ENCODE measurements at places on chromosomes 7 and 10.

DNA sequence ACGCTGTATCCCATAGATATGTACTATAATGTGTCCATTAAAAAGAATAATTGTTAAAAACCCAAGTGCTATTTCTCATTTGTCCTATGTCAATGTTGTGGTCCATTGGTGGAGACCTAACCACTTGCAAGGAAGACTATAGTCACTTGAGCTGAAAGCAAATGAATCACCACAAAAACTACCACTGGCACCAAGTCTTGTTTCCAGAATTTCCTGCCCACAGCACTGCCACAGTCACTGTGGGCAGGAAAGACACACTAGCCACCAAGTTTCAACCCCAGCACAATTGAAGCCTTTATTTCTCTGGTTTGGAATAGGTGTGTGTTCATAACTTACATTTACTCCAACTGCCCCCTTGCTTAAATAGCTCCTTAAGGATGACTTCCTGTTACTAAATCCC, 12.4 kb downstream of the DIP2C start:
- DNase-seq = no peak

DNA sequence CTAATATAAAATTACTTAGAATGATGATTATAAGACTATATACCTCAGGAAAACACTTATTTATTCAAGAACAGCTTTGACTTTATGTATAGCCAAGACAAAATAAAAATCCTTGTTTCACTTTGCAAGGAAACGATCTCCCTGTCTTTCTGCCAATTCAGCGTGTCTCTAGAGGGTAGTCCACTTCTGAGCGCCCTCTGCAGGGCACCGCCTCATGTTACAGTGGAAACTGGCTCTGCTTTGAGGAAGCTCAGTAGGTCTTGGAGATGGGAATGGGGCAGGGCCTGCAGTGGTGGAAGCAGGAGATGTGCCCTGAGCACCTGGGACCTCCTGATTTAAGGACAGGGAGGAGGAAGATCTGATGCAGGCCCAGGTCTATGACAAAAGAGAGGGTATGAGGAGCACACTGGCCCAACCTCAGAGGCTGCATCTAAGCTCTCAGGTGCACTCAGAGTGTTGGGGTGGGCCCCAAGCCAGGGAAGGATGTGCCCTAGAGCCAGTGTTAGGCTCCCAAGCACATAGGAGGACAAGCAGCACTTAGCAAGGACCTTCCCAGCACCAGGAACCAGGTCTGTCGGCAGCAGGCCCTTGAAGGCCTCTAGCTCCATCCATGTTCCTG, 481.0 kb downstream of the TNS3 start:
- DNase-seq = no peak

GRCh38 chr10:103840740-103841070, 14.7 kb downstream of the SH3PXD2A start:
- DNase-seq = no peak

GRCh38 chr7:64672414-64672813, 6.5 kb downstream of the ZNF107 start:
- no peak for DNase-seq

- DNase-seq = no peak
These were observed 292.5 kb upstream of the ZNF32 start for GRCh38 chr10:43940898-43941837.

DNA sequence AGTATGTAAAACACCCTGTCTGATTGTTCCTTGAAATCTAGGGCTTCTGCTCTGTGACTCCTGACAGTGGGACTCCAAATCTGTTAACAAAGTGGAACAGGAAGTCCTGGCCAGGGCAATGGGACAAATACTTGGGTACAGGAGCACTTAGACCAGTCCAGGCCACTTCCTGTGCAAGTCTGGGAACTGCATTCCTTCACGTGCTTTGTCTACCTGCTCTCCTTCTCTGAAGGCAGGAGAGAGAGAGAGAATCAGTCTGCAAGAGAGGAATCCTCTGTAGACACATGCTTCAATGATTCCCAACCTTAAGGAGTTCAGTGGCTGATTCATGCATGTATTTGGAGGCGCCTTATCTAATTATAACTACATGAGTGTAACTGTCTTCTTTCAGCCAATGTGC, 530.2 kb downstream of the GATA3 start:
- no peak for DNase-seq

- no peak for DNase-seq
These were observed 233.0 kb downstream of the DIP2C start for GRCh38 chr10:456486-456885.

- no peak for DNase-seq
These were observed 20.8 kb downstream of the OGDHL start for GRCh38 chr10:49741108-49741995.

DNA sequence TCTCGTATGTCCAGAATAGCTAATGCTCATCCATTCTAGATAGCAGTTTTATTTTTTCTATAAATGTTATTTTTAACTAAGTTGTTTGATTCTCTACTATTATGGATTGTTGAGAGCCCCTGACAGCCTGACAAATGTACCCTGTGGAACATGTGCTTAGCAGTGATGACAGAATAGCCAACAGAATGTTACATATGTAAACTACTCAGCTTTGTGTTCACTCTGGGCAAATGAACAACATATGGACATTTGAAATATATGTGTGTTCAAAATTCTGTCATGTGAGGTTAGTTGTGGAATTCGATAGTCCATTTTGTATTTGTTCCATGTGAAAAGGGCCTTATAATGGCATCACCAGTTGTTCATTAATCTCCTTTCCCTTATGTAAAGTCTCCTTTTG, 199.7 kb downstream of the EXOC4 start:
- no peak for DNase-seq

- no peak for DNase-seq
These were observed 26.0 kb upstream of the GLI3 start for GRCh38 chr7:42262964-42263363.

GRCh38 chr7:6451224-6451705, 3.5 kb upstream of the DAGLB start:
- DNase-seq = no peak

- DNase-seq = no peak
These were observed 269.2 kb downstream of the BAMBI start for GRCh38 chr10:28946479-28946878.

GRCh38 chr7:133976140-133976539, 151.0 kb upstream of the LRGUK start:
- no peak for DNase-seq

DNA sequence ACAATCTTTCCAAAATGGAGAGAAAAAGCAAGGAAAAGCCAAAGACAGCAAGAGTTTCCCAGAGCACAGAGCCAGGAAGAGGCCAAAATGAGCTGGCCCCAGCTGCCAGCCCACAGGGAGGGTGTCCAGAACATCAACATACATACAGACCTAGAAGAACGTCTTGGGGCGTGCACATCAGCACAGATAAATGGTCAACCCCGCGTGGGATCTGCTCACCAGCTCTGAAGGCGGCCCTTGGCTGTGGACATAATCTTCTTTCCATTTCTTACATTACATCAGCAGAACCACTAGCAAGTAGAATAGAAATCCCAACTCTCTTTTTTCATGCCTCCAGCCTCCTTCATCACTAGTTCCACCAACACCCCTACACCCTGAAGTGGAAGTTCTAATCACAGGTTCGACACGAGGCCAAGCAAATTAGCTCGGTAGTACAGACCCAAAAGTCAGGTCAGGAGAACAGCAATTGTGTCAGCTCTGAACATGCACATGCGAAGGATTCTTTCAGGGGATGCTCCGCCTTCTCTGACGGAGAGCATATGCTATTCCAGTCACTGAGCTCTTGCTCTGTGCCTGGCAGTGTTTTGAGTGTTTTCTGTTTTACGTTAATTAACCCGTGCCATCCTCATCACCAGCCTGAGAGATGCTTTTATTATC, 16.4 kb downstream of the SH3PXD2A start:
- DNase-seq = no peak

GRCh38 chr10:60175441-60175971, 214.2 kb downstream of the ANK3 start:
- DNase-seq = no peak

DNA sequence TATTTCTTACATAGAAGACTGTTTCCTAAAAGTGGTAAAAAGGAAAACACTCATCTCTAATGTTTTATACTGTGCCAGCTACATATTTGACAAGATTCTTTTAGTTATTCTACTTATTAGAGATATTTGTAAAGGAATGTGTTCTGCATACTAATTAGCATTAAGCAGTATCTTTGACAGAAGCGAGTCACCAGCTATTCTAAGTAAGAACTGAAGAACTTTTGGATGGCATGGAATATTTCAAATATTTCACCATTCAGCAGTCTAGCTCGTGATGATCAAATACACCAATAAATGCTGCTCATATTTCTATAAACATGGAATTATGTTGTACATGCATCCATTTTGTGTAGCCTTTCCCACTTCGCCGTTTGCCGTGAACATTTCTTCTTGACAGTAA, 241.6 kb upstream of the TCF7L2 start:
- no peak for DNase-seq

- DNase-seq = no peak
These were observed 81.0 kb downstream of the KIAA1549 start for GRCh38 chr7:138900035-138900828.

- no peak for DNase-seq
These were observed 203.2 kb downstream of the ANK3 start for GRCh38 chr10:60186315-60187071.

- no peak for DNase-seq
These were observed 90.0 kb downstream of the TFEC start for GRCh38 chr7:115940460-115941060.

- DNase-seq = no peak
These were observed 12.2 kb downstream of the CCDC6 start for GRCh38 chr10:59894114-59894513.

DNA sequence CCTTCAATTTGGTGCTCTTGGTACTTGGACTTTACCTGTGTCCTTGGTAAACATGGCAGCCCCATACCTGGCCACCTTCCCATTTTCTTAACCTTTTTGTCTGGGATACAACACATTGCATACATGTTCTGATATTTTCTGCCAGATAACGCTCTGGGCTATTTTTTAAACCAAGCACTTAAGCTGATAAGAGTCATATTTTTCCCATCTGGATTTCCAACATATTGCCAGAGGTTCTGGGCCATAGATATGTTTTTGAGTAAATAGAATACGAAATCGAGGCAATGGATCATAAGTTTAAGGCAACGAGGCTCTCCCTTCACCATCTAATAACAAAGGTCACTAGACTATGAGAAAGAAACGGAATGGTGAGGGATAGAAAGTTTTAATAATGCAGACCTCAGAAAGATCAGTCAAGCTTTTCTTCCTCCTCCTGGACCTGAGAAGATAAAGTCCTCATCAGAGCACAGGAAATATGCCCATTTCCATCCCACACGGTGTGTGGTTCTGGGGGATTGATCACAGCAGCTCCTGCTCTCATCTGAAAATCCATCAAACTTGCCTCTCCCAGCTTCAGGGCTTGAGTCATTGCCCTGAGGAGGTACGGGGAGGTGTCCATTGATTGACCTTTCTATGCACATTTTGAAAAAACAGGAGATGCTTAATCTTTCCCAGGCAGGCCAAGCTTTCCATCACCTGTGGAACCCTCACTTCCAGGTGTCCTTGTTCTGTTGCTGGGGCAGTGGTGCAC, 257.2 kb downstream of the GFRA1 start:
- no peak for DNase-seq

DNA sequence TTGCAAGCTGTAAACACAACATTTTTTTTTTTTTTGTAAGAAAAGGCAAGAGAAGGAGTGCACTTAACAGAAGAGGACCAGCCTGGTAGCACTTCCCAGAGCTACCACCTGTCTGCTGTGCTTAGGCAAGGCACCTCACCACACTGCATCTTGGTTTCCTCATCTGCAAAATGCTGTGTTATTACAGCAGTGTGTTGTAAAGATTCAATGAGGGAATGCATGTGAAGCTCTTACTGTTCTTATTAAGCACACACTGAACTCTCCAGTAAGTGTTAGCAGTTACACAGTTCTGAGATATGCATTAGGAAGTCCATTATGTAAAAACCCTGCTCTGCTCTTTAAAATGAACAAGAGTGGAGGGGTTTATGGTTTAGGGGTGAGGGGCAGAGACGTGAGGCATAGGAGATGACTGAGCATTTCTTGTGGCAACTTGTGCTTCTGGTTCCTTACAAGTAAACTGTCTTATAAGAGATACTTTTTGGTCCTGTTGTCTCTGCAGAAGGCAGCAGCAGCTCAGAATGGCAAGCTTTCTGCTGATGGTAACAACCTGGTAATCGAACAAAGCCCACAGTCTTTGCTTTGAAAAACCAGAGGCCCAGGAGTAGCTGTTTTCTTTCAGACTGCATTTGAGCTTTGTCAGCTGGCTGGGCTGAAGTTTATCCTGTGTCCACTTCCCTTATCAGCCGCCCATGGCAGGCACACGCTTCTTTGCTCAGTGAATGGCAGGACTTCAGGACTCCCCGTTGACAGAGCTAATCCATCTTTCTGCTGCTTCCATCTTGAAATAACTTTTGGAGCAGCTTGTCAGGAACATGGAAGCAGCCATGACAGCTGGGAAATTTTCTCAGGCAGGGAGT, 98.8 kb upstream of the BMPER start:
- DNase-seq = no peak

GRCh38 chr7:23387583-23387982, 82.7 kb downstream of the IGF2BP3 start:
- no peak for DNase-seq

GRCh38 chr7:42176724-42177101, 60.3 kb downstream of the GLI3 start:
- DNase-seq = no peak

DNA sequence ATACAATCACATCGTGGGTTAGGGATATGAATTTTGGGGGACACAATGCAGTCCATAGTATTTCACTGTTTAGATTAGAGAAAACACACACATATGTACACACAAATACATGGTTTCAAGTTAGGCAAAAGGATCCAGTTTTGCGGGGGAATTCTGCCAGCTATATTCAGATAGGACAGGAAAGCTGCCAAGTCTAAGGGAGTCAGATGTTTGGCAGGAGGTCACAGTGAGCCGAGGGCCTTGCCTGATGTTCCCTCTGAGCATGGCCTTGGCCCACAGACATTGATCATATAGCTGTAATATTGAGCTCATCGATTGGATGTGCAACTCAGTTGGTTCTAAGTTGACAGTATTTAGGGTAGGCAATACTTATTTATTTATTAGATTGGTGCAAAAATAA, 122.8 kb downstream of the ADRA2A start:
- DNase-seq = no peak

DNA sequence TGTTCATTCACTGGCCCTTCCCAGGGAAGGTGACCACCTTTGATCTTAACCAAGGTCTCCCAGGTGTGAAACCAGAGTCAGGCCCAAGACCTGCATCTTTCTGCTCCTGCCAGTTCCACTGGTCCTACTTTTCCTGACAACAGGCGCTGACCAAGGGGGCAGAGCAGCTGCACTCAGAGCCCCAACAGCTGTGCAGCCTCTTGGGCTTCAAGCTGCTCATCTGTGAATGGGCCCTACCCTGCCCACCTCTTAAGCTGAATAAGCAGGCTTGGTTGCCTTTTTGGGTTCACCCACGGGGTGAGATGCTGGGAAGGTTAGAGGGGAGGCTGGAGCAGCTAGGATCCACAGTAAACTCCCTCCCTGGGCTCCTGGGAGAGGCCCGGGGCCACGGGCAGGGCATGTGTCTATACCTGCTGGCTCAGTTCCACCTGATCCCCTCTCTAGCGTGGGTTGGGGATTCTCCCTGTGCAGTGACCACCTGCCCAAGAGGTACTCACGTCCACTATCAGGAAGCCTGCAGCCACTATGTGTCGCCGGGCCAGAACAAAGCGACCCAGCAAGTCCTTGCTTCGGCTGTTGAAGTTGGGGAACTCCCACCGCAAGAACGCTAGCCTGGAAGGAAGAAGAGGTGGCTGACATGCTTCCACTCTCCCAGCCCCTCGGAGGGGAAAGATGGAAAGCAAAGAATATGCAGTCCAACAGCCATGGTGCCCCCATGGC, 10.6 kb downstream of the TBRG4 start:
- DNase-seq = no peak

GRCh38 chr10:34727595-34728033, 87.5 kb downstream of the PARD3 start:
- no peak for DNase-seq

- no peak for DNase-seq
These were observed 984 bp upstream of the IKZF1 start for GRCh38 chr7:50303335-50304128.
